ENCODE measurements at places on chromosomes 16 and 17.

GRCh38 chr16:23801378-23801777 is 34.4 kb upstream of the PRKCB start:
- DNase-seq: no peak

DNA sequence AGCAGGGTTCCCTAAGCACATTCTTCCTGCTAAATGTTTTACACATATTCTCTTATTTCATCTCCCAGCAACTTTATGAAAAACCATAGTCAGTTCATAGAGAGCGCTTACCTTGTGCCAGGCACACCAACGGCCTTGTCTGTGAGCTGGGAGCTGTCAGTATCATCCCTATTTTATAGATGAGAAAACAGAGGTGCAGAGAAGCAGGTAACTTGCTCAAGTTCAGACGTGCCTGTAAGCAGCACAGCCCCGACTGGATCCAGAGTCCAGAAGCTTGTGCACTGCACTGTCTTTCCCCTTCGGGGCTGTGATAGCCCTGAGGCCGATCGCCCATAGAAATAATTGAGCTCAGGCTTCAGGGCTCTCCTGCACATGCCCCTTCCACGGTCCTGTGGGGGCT is 6.2 kb downstream of the AQP8 start:
- DNase-seq: no peak

GRCh38 chr17:75048249-75048878 is 1.3 kb downstream of the KCTD2 start:
- DNase-seq: no peak

- peak; percentile 77 for DNase-seq
These were observed at the start of gene MTMR4 for GRCh38 chr17:58513965-58514769. MTMR4 (minus strand) TSS chr17:58514638; CDS start chr17:58514407, 231 bp downstream.

- DNase-seq: no peak
These were observed 1.8 kb upstream of the NUBP1 start for GRCh38 chr16:10741844-10742243.
